Stimulated activated CD8-positive, alpha-beta memory T cell treated with anti-CD3 and anti-CD28 coated beads, Interleukin-2, amount 100 ng/mL, for 1 hour (primary cell): ENCODE measurements at places on chromosomes 3 and 15.

DNA sequence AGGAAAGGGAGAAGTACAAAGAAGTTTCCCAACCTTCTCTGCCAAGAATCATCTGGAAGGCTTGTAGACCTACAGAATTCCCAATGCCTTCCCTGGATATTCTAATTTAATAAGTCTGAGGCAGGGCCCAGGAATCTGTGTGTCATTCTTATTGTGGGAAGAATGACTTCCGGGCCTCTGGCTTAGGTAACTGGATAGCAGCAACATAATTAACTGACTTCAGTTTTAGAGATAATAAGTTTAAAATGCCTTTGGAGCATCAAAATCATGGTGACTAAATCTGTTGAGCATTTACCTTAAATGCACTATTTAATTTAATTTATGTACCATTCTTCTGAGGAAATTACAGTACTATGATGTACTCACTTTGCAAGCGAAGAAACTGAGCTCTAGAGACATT lies 44.3 kb upstream of the TM4SF1 start:
- no peak for DNase-seq

GRCh38 chr3:122190525-122190924 lies 7.1 kb downstream of the CASR start:
- no peak for DNase-seq

DNA sequence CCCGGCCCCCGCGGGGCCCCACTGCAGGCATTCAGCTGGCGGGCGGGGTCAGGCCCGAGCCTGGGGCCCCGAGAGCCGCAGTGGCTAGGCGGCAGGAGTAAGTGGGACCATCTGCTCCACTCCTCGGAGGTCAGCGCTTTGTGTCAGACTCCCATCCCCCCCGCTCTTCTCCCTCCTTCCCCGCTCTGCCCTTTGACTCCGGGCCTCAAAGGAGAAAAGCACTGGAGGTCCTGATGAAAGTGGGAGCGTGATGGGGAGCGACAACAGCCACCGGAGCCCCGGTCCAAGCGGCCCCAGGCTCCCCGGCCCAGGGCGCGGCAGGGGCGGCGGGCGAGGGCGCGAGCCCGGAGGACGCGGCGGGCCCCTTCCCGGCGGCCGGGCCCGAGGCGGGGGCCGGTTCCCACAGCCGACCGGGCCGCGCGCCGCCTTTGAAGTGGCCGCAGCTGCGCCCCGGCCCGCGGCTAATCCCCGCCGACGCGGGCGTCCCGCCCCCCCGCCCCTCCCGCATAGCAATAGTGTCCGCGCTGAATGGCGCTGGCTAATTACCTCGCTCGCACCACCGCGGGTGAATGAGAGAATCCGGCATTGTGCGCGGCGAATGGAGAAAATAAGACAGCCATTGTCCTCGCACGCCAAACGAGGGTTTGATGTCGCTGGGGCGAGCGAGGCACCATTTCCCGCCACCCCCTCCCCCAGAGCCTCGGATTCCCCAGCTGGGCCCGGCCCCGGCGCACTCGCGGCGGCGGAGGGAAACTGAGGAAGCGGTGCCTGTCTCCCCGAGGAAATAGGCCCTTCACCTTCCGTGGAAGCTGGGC lies 22.4 kb downstream of the IGDCC3 start:
- no peak for DNase-seq

DNA sequence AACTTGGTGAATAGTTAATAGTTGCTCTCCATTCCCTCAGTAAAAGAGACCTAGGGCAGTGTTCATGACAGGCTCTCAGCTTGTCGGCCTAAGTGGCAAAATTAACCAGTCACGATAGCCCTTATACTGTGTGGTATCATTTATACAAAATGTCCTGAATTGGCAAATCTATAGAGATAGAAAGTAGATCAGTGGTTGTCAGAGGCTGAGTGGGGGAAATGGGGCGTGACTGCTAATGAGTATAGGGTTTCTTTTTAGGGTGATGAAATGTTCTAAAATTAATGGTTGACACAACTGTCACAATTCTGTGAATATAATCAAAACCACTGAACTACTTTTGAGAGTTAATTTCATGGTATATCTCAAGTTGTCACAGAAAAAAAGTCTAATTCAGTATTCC lies 20.9 kb downstream of the ARIH1 start:
- DNase-seq = no peak

GRCh38 chr15:91384189-91384730 lies 284.2 kb downstream of the SV2B start:
- DNase-seq = no peak

GRCh38 chr15:56077081-56077480 lies 83.7 kb upstream of the NEDD4 start:
- no peak for DNase-seq

- no peak for DNase-seq
Observed at GRCh38 chr15:58909616-58910015, 23.9 kb downstream of the SLTM start.

GRCh38 chr15:51089699-51090453 lies 4.8 kb downstream of the TNFAIP8L3 start:
- DNase-seq = no peak

GRCh38 chr3:177804646-177805045 lies 607.4 kb upstream of the TBL1XR1 start:
- no peak for DNase-seq

GRCh38 chr3:144496141-144496835 lies 524.7 kb downstream of the DIPK2A start:
- DNase-seq = no peak

GRCh38 chr3:12400616-12401194 lies 83.6 kb upstream of the TSEN2 start:
- no peak for DNase-seq

DNA sequence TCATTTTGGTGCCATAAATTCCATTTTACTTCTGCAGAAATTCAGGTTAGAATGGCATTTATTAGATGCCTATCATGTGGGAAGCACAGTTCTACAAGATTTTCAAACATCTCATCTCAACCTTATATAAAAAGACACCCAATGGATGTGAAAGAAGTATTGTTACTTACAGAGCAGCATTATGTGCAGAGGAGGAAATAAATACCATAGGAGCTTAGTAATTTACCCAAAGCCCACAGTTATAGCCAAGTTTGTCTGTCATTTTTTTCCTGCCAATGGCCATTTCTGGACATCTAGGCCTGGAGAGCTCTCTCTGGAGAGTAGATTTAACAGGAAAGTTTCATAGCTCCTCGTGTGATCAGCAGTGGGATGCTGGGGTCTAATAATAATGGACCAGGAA lies 659.4 kb upstream of the NAALADL2 start:
- DNase-seq = no peak

DNA sequence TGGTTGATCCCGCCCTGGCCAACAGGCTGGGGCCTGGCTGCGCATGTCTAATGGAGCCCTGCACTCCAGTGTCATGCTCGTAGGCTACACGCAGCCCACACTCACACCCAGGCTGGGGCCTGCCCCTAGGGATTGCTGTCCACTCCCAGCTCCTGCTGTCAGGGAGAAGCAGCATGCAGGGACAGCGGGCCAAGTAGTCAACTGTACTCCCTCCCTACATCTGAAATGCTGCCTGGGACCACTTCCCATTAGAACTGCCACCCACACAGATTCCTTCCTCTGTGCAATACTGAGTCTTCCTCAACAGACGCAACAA lies 16.1 kb downstream of the ALS2CL start:
- DNase-seq = no peak

DNA sequence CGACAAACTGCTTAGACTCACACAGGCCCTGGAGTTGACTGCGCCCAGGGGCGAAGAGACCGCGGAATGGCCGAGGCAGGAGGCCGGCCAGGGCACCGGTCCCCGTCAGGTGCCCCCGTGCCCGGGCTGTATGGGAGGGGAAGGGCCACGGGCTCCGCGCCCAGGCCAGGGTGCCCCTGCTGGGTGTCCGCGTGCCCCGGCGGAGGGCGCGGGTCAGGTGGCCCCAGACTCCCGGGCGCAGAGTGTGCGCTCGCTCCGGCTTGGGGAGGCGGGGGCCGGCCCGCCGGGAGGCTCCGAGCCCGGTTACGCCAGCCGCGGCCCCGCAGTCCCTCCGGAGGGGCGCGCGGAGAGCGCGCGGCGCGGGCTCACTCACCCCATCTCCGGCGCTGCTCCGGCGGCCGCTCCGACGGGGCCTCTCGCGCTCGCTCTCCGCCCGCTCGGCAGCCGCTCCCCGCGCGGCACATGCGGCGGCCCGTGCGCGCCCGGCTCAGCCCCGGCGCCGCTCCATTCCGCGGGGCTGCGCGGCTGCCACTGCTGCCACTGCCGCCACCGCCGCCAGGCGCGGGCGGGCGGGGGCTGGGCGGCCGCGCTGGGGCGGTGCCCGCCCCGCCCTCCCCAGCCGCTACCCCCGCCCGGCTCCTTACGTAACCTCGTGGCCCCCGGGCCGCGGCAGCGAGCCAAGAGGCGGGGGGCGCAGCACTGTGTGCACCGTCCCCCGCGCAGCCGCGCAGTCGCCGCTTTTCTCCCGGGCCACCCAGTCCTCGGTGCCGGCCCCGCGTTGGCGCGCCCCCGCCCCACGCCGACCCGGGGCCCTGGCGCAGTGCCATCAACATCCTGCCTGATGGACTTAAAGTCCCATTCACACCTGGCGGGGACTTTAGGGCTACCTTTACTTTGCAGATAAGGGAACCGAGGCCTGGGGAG lies at the start of gene HOMER2:
TSS of gene HOMER2 (minus strand) at position 563 of the 924 bp plus-strand sequence. CDS start at position 378, 185 bp downstream.
- DNase-seq = no peak

- no peak for DNase-seq
Observed at GRCh38 chr3:184352149-184352785, 9.1 kb downstream of the CLCN2 start.

GRCh38 chr15:38471974-38472373 lies 18.0 kb downstream of the FAM98B start:
- DNase-seq = no peak

DNA sequence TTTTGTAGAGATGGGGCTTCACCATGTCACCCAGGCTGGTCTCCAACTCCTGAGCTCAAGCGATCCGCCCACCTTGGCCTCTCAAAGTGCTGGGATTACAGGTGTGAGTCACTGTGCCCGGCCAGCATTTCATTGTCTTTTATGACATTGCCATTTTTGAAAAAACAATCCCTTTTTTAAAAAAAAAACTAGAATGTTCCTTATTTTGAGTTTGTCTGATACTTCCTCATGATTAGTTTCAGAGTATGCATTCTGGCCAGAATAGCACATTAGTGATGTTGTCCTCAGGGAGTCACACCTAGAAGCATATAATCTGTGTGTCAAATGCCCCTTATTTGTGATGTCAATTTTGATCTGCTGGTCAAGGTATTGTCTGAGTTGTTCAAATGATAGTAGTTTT lies 21.2 kb upstream of the NMD3 start:
- DNase-seq = no peak

DNA sequence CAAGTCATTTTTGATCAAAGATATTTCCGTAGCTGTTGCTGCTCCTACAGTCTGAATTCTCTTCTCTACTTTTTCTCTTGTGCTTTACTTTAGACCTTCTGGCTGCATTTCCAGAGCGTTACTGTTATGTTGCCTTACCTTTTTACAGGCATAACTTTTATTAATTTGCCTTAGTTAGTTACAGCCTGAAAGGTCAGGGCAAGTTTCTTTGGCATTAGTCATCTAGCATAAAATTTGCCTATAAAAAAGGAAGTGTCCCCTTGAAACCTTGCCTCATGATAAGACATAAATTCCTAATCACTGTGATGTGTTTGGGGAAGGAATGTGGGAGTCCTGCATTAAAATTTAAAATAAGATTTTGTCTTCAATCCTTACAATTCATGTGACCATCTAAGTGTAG lies 618.5 kb downstream of the NR2F2 start:
- no peak for DNase-seq

DNA sequence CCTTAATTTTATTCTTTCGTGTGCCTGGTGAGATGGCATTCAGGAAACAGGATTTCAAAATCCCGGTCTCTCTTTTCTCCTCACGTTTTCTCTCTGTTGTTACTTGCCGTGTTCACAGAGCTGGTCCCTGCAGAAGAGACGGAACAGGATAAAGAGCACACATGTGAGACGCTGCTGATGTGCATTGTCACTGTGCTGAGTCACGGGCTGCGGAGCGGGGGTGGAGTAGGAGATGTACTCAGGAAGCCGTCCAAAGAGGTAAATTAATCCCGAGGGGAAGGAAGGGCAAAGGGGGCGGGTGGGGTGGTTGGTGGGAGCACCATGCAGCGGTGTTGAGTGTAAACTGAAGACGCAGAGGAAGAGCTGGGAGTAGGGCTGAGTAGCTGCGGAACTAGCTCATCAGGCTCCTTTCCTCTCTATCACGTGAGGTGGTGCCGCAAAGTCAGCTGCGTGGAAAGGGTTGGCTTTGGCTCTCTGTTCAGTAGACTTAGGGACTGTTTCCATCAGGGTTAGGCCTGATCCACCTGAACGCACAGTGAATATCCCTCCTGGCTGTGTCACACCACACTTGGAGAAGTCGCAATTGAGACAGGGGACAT lies 164.8 kb upstream of the BHLHE40 start:
- no peak for DNase-seq
